ENCODE measurements at places on chromosomes 11 and 22. TPM values are rescaled to one million over a fixed set of nuclear protein-coding genes. Genes with fewer than 3 reads are reported as not detected.

- H3K36me3 ChIP-seq: no peaks in the 10 kb centered on the region
- H3K4me3 ChIP-seq: no peak overlapping the region
- H3K27ac ChIP-seq: no peak overlapping the region
- no peak for DNase-seq
- peaks cover 10% of the 10 kb centered on the region for H3K27me3 ChIP-seq
Observed at GRCh38 chr11:86938900-86939880, 16.0 kb downstream of the FZD4 start.

Gene DNAJB13
- not detected for total RNA-seq

Gene ART1
- total RNA-seq: not detected

DNA sequence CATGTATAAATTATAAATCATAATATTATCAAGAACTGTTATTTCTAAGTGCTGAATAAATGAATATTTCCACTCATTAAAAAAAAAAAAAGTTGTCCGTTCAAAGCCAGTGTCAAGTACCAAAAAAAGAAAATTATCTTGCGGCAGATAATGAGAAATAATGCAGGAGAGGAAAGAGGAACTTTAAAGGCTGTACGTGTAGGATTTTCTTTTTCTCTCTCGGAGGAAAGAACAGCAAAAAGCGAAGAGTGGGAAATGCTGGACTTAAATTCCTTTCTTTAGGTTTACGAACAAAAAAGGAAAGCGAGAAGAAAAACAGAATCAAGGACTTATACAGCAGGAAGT lies 999 bp upstream of the CCDC83 start:
- H3K27me3 ChIP-seq: no peaks in the 10 kb centered on the region
- peaks cover 11% of the 10 kb centered on the region for H3K36me3 ChIP-seq
- peak overlapping the region; percentile 93 for H3K27ac ChIP-seq
- H3K4me1 ChIP-seq: peaks cover 10% of the 10 kb centered on the region
- peak overlapping the region; percentile 89 for H3K4me3 ChIP-seq

GRCh38 chr22:43400449-43400848 lies 11.4 kb upstream of the MPPED1 start:
- H3K4me3 ChIP-seq: no peak overlapping the region
- DNase-seq: no peak
- no peaks in the 10 kb centered on the region for H3K36me3 ChIP-seq
- no peak overlapping the region for H3K27ac ChIP-seq

GRCh38 chr11:16013242-16013641 lies 343.1 kb downstream of the SOX6 start:
- H3K4me3 ChIP-seq: no peak overlapping the region
- H3K4me1 ChIP-seq: no peaks in the 10 kb centered on the region
- DNase-seq: no peak
- H3K27me3 ChIP-seq: no peaks in the 10 kb centered on the region
- H3K27ac ChIP-seq: no peak overlapping the region

DNA sequence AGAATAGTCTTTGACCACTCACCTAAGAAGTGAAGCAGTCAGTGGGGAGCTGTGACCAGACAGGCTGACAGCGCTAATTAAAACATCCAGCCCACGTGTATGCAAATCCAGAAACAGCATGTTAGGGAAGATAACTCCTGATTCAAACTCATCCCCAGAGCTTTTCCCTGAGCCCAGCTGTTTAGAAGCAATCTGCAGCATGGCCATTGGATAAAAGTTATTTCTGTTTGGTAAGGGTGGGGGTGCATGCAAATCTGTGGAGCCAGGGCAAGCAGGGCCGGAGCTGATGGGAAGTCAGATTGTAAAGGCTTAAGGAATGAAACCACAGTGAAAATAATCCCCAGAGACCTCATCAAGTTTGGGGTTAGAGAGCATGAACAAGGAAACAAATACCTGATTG lies 247.9 kb upstream of the KIRREL3 start:
- H3K36me3 ChIP-seq: no peaks in the 10 kb centered on the region
- H3K4me3 ChIP-seq: no peak overlapping the region
- H3K27ac ChIP-seq: no peak overlapping the region
- no peaks in the 10 kb centered on the region for H3K4me1 ChIP-seq
- no peaks in the 10 kb centered on the region for H3K27me3 ChIP-seq

GRCh38 chr11:7982582-7983119 lies 4.5 kb upstream of the EIF3F start:
- no peaks in the 10 kb centered on the region for H3K27me3 ChIP-seq
- peaks cover 10% of the 10 kb centered on the region for H3K4me1 ChIP-seq
- H3K36me3 ChIP-seq: no peaks in the 10 kb centered on the region
- H3K4me3 ChIP-seq: no peak overlapping the region
- DNase-seq: no peak

Gene MMP11
- 1.4 TPM for total RNA-seq

DNA sequence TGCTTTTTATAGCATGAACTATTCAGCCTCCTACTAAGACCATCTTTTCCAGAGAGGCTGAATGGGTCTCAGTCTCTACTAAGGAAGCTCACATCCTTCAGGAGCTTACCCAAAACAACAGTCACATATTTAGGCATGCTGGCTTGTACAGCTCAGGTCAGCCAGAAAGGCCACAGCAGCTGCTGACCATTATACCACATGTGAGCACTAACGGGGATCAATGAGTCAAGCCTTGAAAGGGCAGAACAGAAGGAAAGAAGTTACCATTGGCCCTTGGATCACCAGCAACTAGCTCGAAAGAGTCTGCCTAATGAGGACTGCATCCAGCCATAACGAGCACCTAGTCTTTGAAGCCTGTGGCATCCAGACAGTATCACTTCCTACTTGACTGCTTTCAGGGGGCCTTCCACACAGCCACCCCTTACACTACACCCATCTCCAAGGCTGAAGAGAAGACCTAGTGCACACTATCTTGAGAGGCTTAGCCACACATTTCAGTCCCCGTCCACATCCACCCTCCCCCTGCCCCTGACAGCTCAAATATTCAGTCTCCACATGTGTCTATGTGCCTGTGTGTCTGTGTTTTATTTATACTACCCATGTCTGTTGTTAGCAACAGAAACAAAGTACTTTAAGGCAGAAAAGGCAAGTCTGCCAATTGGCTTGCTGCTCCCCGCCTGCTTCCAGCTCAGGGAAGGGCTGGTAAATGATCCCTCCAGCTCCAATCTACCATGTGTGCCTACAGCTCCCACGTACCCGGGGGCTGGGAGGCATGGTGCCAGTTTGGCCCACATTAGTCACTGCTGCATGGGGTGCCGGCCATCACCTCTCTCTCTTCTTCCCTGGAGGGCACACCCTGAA lies 95.5 kb downstream of the RPL27A start:
- DNase-seq: no peak
- H3K27ac ChIP-seq: no peak overlapping the region
- no peaks in the 10 kb centered on the region for H3K4me1 ChIP-seq
- H3K4me3 ChIP-seq: no peak overlapping the region

GRCh38 chr22:25496396-25497064 lies 67.9 kb upstream of the GRK3 start:
- DNase-seq: no peak
- H3K4me1 ChIP-seq: peaks cover 8% of the 10 kb centered on the region
- peaks cover 14% of the 10 kb centered on the region for H3K36me3 ChIP-seq
- H3K27me3 ChIP-seq: no peaks in the 10 kb centered on the region
- H3K4me3 ChIP-seq: no peak overlapping the region

DNA sequence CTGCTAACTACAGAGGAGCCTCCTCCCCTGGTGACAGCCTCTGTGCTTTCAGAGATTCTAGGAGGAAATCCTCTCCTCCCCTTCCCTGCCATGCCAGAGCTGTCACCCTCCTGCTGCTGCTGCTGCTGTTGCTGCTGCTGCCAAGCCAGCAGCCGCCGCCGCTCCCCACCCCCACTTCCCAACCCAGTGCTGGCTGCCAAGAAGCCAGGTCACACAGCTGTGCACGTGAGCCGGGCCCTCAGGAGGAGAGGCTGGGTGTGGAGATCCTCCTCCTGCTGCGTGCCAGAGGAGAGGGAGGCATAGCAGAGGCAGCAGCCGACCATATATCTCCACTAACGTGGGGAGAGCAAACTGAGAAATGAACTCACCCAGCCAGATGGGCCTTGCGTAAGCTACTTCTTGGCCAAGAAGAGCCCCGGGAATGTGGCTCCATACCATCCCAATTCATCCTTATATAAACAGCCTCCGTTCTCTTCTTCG lies 12.4 kb downstream of the CRY2 start:
- no peaks in the 10 kb centered on the region for H3K4me1 ChIP-seq
- DNase-seq: no peak
- no peak overlapping the region for H3K4me3 ChIP-seq
- H3K36me3 ChIP-seq: peaks cover 30% of the 10 kb centered on the region
- H3K27ac ChIP-seq: no peak overlapping the region

DNA sequence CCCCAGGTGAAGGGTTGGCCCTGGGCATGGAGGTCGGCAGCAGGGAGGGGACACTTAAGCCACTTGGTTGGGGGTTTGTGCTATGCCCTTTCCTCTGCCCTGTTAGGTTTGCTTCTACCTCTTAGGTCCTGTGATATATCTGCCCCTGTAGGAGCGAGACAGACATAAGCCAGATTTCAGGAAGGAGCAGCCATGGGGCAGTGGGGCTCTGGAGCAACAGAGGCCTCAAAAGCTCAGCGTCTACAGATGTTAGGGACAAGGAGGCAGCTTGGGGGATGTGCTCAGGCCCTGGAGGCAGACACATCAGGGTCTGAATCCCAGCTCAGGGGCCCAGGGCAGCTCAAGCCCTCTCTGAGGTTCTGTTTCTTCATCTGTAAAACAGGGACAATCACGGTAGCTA lies 27.2 kb upstream of the KCNQ1OT1 start:
- no peak overlapping the region for H3K4me3 ChIP-seq
- H3K27ac ChIP-seq: no peak overlapping the region
- H3K4me1 ChIP-seq: no peaks in the 10 kb centered on the region
- H3K36me3 ChIP-seq: no peaks in the 10 kb centered on the region
- no peaks in the 10 kb centered on the region for H3K27me3 ChIP-seq

Gene GGT1
- 17.8 TPM for total RNA-seq

GRCh38 chr11:57885298-57886050 lies 123.9 kb downstream of the CTNND1 start:
- peak; percentile 22 for DNase-seq
- H3K4me1 ChIP-seq: peaks cover 5% of the 10 kb centered on the region
- no peak overlapping the region for H3K4me3 ChIP-seq
- H3K27ac ChIP-seq: no peak overlapping the region
- no peaks in the 10 kb centered on the region for H3K36me3 ChIP-seq
- no peaks in the 10 kb centered on the region for H3K27me3 ChIP-seq

Gene AHNAK
- total RNA-seq: 43.0 TPM

- H3K4me1 ChIP-seq: no peaks in the 10 kb centered on the region
- H3K4me3 ChIP-seq: no peak overlapping the region
- H3K27me3 ChIP-seq: peaks cover 4% of the 10 kb centered on the region
- no peak for DNase-seq
- no peaks in the 10 kb centered on the region for H3K36me3 ChIP-seq
Observed at GRCh38 chr11:59901306-59901705, 22.7 kb downstream of the OOSP3 start.

- no peaks in the 10 kb centered on the region for H3K27me3 ChIP-seq
- H3K4me3 ChIP-seq: no peak overlapping the region
- peak overlapping the region; percentile 50 for H3K27ac ChIP-seq
- DNase-seq: peak; percentile 71
Observed at GRCh38 chr11:33722590-33723234, 13.5 kb downstream of the CD59 start.

DNA sequence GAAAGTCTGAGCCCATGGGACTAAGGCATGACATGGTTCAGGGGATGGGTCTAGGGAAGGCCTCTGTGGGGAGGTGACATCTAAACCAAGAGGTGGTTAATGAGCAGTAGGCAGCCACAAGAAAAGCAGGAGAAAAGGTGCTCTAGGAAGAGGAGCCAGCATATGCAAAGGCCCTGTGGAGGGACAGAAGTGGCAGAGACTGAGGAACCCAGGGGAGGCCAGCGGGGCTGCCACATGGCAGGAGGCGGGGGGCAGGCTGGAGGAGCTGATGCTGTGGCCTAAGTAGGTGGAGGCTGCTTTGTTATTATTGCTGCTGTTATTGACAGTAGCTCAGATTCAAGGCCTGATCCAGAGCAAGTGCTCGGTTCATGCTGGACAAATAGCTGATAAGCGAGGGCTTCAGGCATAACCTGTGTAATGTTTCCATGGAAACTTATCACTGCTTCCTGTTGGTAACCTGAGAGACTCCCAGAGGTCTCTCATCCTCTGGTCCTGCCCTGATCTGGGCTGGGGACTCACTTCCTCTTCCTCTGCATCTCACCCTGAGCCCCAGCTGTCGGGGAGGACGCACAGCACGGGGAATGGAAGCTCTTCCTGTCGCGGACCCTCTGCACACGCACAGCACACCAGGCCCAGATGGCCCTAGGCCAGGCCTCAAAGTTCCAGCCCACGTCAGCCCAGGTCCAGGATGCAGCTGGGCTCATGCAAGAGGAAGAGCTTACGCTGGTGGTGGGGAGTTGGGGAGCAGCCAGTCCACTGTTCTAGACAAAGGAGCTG lies 75.2 kb upstream of the TP53I11 start:
- H3K4me3 ChIP-seq: no peak overlapping the region
- no peaks in the 10 kb centered on the region for H3K36me3 ChIP-seq
- H3K4me1 ChIP-seq: peaks cover 11% of the 10 kb centered on the region

DNA sequence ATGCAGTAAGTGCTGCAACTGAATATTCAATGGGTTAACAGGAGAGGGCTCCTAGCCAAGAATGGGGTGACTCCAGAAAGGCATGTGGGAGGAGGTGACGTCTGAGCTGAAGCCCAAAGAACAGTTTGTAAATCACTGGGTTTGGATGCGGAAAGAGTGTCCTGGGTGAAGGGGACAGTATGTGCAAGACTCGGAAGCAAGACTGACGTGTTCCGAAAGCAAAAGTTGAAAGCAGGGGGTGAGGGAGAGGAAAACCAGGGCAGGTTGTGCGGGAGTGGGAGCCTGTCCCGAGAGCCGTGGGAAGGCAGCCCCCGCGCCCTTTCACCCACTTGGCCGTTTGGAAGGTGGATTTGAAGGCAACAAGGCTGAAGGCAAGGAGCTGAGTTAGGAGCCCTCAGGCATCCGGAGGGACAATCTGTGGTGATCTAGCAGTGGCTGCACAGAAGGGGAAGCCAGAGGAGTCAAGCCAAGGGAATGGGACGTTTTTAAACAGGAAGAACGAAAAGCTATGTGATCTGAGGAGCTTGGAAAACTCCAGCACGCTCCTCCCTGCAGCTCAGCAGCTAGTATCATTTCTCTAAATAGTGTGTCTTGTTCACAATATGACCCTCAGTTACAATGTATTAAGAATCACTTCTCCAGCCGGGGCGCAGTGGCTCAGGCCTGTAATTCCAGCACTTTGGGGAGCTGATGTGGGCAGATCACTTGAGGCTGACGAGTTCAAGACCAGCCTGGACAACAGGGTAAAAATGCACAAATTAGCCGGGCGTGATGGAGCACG lies 7.7 kb downstream of the SLC25A18 start:
- DNase-seq: no peak
- H3K36me3 ChIP-seq: no peaks in the 10 kb centered on the region
- no peak overlapping the region for H3K4me3 ChIP-seq
- H3K27me3 ChIP-seq: peaks cover 5% of the 10 kb centered on the region
- no peak overlapping the region for H3K27ac ChIP-seq

GRCh38 chr11:85040166-85040565 lies 587.0 kb downstream of the DLG2 start:
- DNase-seq: no peak
- no peaks in the 10 kb centered on the region for H3K27me3 ChIP-seq
- no peaks in the 10 kb centered on the region for H3K4me1 ChIP-seq
- H3K36me3 ChIP-seq: no peaks in the 10 kb centered on the region
- no peak overlapping the region for H3K27ac ChIP-seq
- no peak overlapping the region for H3K4me3 ChIP-seq
